ENCODE measurements at places on chromosomes 16 and 17. TPM values are rescaled to one million over a fixed set of nuclear protein-coding genes. Genes with fewer than 3 reads are reported as not detected.
A peak's percentile ranks its signal among the peaks of the same experiment; 100 is the strongest.

TCAP gene
- 2.7 TPM for total RNA-seq

PDE6G gene
- 13.3 TPM for total RNA-seq

TBC1D10B gene
- total RNA-seq: 43.7 TPM

UNC45B gene
- total RNA-seq: 3.9 TPM

SLC12A3 gene
- total RNA-seq: 1.6 TPM

PRDM7 gene
- not detected for total RNA-seq

CSH2 gene
- not detected for total RNA-seq

ZNF629 gene
- 8.7 TPM for total RNA-seq

ALOX12B gene
- total RNA-seq: 0.47 TPM

HASPIN gene
- 4.7 TPM for total RNA-seq

CYGB gene
- 18.0 TPM for total RNA-seq

TBC1D3G gene
- total RNA-seq: not detected

- no peaks in the 10 kb centered on the region for H3K36me3 ChIP-seq
- peaks cover 3% of the 10 kb centered on the region for H3K4me1 ChIP-seq
- H3K27me3 ChIP-seq: no peaks in the 10 kb centered on the region
- H3K27ac ChIP-seq: no peak overlapping the region
- no peak overlapping the region for H3K4me3 ChIP-seq
Observed at GRCh38 chr17:81437191-81437651, 42.0 kb downstream of the BAHCC1 start.

GRCh38 chr17:28161311-28161710, 118.8 kb downstream of the NLK start:
- no peaks in the 10 kb centered on the region for H3K27me3 ChIP-seq
- H3K4me1 ChIP-seq: no peaks in the 10 kb centered on the region
- no peaks in the 10 kb centered on the region for H3K36me3 ChIP-seq

GRCh38 chr17:79374087-79374689, 236.7 kb downstream of the RBFOX3 start:
- no peak for DNase-seq
- H3K27ac ChIP-seq: no peak overlapping the region
- H3K4me3 ChIP-seq: no peak overlapping the region
- H3K4me1 ChIP-seq: no peaks in the 10 kb centered on the region
- peaks cover 58% of the 10 kb centered on the region for H3K27me3 ChIP-seq

- no peak overlapping the region for H3K4me3 ChIP-seq
- DNase-seq: no peak
- no peaks in the 10 kb centered on the region for H3K27me3 ChIP-seq
- no peak overlapping the region for H3K27ac ChIP-seq
Observed at GRCh38 chr16:11501632-11502031, 85.1 kb downstream of the LITAF start.

DNA sequence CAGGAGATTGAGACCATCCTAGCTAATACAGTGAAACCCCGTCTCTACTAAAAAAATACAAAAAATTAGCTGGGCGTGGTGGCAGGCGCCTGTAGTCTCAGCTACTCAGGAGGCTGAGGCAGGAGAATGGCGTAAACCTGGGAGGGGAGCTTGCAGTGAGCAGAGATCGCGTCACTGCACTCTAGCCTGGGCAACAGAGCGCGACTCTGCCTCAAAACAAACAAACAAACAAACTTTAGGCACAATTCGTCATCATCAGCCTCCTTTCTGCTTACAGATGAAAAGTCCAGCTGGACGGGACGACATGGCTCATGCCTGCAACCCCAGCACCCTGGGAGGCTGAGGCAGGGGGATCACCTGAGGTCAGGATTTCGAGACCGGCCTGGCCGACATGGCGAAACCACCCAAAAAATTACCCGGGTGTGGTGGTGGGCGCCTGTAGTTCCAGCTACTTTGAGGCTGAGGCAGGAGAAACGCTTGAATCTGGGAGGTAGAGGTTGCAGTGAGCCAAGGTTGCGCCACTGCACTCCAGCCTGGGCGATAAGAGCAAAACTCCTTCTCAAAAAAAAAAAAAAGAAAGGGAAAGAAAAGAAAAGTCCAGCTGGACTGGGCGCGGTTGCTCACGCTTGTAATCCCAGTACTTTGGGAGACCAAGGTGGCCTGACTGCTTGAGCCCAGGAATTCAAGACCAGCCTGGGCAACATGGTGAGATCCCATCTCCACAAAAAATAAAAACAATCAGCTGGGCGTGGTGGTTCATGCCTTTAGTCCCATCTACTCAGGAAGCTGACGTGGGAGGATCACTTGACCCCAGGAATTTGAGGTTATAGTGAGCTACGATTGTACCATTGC, 1.5 kb upstream of the SPIRE2 start:
- peaks cover 20% of the 10 kb centered on the region for H3K4me1 ChIP-seq
- no peak overlapping the region for H3K27ac ChIP-seq
- H3K27me3 ChIP-seq: peaks cover 9% of the 10 kb centered on the region
- no peak overlapping the region for H3K4me3 ChIP-seq
- no peak for DNase-seq
- H3K36me3 ChIP-seq: no peaks in the 10 kb centered on the region

DNA sequence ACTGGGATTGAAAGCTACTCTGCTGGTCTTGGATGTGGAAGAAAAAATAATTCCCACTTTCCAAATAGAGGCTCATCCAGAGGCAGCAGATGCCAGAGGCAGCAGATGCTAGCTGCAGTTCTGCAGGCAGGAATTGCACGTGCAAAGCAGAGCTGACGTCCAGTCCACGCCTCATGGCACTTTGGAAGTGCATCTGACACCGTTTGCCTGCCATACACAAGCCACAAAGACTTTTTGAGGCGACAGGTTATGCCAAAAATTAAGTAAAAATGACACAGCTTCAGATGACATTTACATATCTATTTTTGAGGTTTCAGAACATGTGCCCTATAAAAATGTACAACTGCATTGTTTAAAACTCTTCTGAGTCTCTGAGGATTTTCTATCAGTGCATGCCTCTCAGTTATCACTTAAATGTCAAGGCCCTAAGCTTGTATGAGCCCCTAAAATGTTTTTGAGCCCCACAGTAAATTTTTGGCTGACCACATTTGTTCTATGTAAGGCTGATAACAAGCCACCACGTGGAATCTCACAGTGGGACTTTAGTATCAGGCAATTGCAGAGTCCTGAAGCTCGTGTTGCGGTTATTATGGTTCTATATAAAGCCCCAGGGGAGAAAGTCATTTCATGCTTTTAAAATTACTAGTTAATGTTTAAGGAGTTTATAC, 239.2 kb downstream of the PRKCA start:
- H3K27me3 ChIP-seq: no peaks in the 10 kb centered on the region
- no peak for DNase-seq
- no peak overlapping the region for H3K4me3 ChIP-seq
- H3K27ac ChIP-seq: peak overlapping the region; percentile 32
- peaks cover 35% of the 10 kb centered on the region for H3K4me1 ChIP-seq
- H3K36me3 ChIP-seq: no peaks in the 10 kb centered on the region

GRCh38 chr16:64153718-64154117, 968.1 kb downstream of the CDH11 start:
- DNase-seq: no peak
- no peaks in the 10 kb centered on the region for H3K36me3 ChIP-seq
- H3K27ac ChIP-seq: no peak overlapping the region
- H3K27me3 ChIP-seq: no peaks in the 10 kb centered on the region
- H3K4me3 ChIP-seq: no peak overlapping the region

DNA sequence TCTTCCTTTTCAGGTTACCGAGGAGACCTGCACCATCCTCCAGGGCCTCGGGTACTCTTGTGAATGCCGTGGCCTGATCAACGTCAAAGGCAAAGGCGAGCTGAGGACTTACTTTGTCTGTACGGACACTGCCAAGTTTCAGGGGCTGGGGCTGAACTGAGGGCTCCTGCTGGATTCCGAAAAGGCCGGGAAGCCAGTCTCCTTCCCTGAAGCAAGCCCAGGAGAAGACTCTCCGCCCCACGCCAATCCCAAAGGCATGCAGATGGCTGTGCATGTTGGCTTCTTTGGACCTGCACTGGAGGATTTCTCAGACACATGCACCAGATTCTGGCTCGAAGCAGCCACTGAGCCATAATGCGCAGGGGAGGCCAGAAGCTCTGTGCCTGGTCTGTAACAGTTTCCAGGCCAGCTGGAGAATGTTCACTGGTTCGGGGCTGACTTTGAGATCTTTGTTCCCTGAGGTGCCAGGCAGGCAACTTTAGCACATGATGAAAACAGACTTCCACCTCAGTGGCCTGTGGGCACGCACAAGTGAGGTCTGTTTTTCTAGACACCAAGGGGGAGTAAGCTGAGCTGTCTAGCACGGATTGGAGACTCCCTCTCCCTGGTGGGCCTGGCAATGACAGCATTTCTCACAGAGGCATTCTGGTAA, 49.1 kb downstream of the ADCY7 start:
- peak; percentile 51 for DNase-seq
- H3K36me3 ChIP-seq: peaks cover 88% of the 10 kb centered on the region
- H3K27me3 ChIP-seq: no peaks in the 10 kb centered on the region
- peaks cover 19% of the 10 kb centered on the region for H3K4me1 ChIP-seq
- H3K27ac ChIP-seq: no peak overlapping the region

GRCh38 chr16:84463221-84463620, 41.2 kb downstream of the MEAK7 start:
- H3K36me3 ChIP-seq: peaks cover 15% of the 10 kb centered on the region
- H3K27me3 ChIP-seq: no peaks in the 10 kb centered on the region
- no peak overlapping the region for H3K4me3 ChIP-seq
- no peak overlapping the region for H3K27ac ChIP-seq

DNA sequence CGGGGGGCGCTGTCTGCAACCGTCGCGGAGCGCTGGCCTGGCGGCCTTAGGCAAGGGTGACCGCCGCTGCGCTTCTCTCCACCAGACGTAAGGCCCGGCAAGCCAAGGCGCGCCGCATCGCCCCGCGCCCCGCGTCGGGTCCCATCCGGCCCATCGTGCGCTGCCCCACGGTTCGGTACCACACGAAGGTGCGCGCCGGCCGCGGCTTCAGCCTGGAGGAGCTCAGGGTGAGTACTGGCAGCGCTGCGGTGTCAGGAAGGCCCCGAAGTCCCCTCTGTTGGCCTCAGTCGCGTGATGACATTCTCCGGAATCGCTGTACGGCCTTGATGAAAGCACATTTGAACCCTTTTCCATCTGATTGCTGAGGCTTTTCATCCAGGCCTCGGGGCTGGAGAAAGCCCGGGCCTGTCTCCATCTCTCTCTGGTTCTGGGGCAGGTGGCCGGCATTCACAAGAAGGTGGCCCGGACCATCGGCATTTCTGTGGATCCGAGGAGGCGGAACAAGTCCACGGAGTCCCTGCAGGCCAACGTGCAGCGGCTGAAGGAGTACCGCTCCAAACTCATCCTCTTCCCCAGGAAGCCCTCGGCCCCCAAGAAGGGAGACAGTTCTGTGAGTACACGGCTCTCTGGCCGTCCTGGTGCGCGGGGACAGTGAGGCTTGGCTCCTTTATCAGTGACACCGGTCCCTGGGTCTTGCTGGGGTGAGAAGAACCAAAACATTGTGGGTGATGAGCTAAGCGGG, 831 bp downstream of the RPL13 start:
- H3K4me3 ChIP-seq: peak overlapping the region; percentile 93

DNA sequence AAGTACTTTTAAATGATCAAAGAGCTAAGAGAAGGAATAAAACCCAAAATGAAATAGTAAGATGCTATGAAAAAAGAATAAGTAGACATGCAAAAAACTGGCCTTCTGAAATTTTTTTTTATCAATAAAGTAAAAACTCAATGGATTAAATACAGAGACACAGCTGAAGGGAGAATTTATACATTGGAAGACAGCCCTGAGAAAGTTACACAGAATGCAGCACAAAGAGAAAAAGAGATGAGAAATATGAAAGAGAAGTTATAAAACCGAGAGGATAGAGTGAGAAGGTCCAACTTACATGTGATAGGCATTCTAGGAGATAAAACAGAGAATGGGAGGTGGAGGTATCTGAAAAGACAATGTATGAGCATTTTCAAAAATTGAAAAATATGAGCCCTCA, 57.0 kb downstream of the MARF1 start:
- H3K27me3 ChIP-seq: no peaks in the 10 kb centered on the region
- peaks cover 25% of the 10 kb centered on the region for H3K4me1 ChIP-seq
- H3K4me3 ChIP-seq: no peak overlapping the region
- no peak for DNase-seq

- H3K27ac ChIP-seq: no peak overlapping the region
- H3K36me3 ChIP-seq: no peaks in the 10 kb centered on the region
- peak; percentile 86 for DNase-seq
- no peaks in the 10 kb centered on the region for H3K27me3 ChIP-seq
- H3K4me1 ChIP-seq: peaks cover 10% of the 10 kb centered on the region
- H3K4me3 ChIP-seq: no peak overlapping the region
Observed at GRCh38 chr16:85279825-85280545, 167.7 kb upstream of the CIBAR2 start.

DNA sequence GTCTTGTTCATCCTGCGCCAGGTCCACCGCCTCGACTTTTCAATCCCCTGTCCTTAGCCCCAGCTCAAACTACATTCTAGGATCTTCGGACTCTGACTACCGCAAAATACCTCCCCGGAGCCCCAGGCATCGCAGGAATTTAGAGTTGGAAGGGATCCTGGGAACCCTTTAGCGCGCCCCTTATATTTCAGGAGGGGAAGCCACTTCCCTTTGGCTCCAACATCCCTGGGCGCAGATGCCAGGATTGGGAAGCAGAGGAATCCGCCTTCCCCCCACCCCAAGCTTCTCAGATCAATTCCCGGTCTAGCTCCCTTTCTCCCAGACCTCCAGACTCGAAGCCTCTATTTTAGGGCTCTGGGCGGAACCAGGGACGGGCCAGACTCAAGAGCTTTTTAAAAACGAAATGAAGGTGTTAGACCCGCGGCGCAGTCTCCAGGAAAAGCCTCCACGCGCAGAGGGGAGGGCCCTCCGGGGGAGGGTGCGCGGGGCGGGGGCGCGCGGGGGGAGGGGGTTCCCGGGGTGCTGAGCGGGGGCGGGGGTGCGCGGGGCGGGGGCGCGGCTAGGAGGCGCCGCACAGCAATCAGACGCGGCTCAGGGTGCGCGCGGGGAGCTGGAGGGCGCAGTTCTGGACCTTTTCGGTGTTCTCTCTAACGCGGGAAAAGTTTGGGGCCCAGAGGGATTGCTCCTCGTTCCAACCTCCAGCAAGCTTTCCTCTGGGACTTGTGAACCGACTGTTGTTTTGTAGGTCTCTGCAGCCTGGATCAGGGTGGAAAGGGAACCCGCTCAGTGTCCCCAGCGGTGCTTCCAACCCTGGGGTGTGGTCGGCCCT, 1.6 kb downstream of the AHSP start:
- no peaks in the 10 kb centered on the region for H3K36me3 ChIP-seq
- DNase-seq: no peak
- H3K4me1 ChIP-seq: peaks cover 16% of the 10 kb centered on the region
- H3K27ac ChIP-seq: no peak overlapping the region
- no peaks in the 10 kb centered on the region for H3K27me3 ChIP-seq
- no peak overlapping the region for H3K4me3 ChIP-seq

DNA sequence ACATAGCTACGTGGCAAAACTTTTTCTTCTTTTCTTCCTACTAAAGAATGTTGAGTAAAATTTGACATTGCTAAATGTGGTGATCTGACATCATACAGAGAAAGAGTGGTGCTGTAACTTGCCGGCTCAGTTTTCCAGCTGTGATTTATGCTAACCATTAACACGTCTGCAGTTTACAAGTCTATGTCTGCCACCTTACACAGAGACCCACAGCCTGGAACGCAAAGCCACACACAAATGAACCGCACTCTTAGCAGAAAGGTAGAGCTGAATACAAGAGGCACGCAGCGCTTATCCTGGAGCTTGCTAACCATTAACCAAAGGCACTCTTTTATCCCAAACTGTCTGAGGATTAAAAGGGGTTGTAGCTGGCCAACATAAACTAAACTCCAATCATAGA, 31.9 kb downstream of the CACNG1 start:
- no peaks in the 10 kb centered on the region for H3K4me1 ChIP-seq
- no peaks in the 10 kb centered on the region for H3K27me3 ChIP-seq
- no peak for DNase-seq
- no peak overlapping the region for H3K27ac ChIP-seq
- no peaks in the 10 kb centered on the region for H3K36me3 ChIP-seq

- no peak overlapping the region for H3K4me3 ChIP-seq
- no peak for DNase-seq
- peaks cover 11% of the 10 kb centered on the region for H3K4me1 ChIP-seq
- H3K27me3 ChIP-seq: no peaks in the 10 kb centered on the region
Observed at GRCh38 chr17:81243333-81243664, 4.2 kb downstream of the NDUFAF8 start.
